ENCODE measurements at places on chromosomes 11 and 22. TPM values are rescaled to one million over a fixed set of nuclear protein-coding genes. Genes with fewer than 3 reads are reported as not detected.

TXN2 gene
- 71.8 TPM for total RNA-seq

MFNG gene
- total RNA-seq = 1.1 TPM

MRGPRX4 gene
- not detected for total RNA-seq

FOXRED2 gene
- total RNA-seq = 16.0 TPM

CREB3L1 gene
- total RNA-seq = 4.0 TPM
